ENCODE measurements at places on chromosomes 2 and 18. TPM values are rescaled to one million over a fixed set of nuclear protein-coding genes. Genes with fewer than 3 reads are reported as not detected.

DNA sequence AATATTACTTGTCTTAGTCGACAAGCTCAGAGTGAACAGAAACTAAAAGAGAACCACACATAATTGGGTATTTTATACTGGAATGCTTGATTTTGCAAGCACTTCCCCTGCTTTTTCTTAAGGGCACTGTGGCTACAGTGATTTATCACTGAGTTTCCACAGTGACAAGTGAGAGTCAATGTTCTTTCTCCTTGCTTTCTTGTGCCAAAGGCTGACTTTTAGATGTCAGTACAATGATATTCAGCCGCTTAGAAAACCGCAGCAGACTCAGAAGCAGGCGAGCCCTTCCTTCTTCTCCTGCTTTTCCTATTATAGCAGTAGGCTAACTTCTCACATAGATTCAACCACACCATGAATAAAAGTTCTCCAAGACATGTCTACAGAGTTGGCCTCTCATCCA lies 1603.6 kb upstream of the NXPH2 start:
- DNase-seq, result no peak

- DNase-seq, result no peak
Measured at GRCh38 chr2:80670763-80671162, 366.2 kb upstream of the LRRTM1 start.

DNA sequence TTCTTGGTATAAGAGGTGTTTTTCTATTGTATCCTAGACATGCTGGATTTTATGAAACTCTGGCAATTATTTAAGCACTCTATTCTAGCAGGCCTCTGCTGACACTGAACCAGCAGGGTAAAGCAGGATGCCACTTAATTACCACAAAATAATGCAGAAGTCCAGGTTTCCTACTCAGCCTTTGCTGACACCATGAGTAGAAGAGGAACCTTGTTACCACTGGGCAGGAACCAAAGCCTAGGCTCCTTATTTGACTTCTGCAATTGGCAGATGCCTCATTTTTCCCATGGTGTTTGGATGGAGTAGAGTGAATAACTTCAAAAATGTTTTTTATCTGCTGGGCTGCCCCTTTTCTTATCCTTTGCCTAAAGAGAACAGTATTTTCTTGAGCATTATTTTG lies 60.8 kb downstream of the THNSL2 start:
- DNase-seq, result no peak

DNA sequence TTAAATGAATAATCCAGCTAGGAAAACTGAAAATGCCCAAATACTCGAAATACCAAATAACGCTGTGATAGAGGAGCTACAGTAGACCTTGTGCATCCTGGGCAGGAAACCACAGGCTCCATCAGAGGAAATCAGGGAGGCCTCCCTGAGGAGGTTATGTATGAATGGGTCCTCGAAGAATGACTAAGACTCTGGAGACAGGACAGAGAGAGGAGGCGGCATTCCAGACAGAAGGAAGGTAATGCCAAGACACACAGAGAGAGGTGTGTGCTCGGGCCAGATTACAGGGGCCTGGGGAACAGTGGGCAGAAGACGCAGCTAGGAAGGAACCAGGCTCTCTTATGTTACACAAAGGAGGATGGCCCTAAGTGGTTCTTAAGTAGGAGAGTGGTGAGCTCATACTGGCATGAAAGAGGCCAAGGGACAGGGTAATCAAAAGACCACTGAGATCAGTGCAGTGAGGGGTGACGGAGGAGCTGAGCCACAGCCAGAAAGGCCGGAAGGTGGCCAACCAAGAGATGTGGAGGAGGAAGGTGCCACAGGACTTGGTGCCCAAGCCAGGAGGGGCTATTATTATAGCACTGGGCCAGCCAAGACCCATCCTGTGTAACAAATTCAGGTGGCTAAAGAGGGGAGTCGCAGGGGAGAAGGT lies 9.9 kb downstream of the ST3GAL5 start:
- no peak for DNase-seq

- no peak for DNase-seq
Measured at GRCh38 chr2:42792087-42792582, 248 bp downstream of the HAAO start.

Gene CFAP65
- total RNA-seq, result not detected

Gene CKAP2L
- 22.5 TPM for total RNA-seq

Gene ATP8B1
- not detected for total RNA-seq

Gene LIMS4
- 0.62 TPM for total RNA-seq

Gene UGT1A8
- total RNA-seq, result not detected

Data from activated naive CD4-positive, alpha-beta T cell treated with anti-CD3 and anti-CD28 coated beads, Interleukin-2, amount 50 U/mL, for 72 hours (primary cell).